NCI-H2171 (cell line): ENCODE measurements at places on chromosomes 2 and 18.

DNA sequence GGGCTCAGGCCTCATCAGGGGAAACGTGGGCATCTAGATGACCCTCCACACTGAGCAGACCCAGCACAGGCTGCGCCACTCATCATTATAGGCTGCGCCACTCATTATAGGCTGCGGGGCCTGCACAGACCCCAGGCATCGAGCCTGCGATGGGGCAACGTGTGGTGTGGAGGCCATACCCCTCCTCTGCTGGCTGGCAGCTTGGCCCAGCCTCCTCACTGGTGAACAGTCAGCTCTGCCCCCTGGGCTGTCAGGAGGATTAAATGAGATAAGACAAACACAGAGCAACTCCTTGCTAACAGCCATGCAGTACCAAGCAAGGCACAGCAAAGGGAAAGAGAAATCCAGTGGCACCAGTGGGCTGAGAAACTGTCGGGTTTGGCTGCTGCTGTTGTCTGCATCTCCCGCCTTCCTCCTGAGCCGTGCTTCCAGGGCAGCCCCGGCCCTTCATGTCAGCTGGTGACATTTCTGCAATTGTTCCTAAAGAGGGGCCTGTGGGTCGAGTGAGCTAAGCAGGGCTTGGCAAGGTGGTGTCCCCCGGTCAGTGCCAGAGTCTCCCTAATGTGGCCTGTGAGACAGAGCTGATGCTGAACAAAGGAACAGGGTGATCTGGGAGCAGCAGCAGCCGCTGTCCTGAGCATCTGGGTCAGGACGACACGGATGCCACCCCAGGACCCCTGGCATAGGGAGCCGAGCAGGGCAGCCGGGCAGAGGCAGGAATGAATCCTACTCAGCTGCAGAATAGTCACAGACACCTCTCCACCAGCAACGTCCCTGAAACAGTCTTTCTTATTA lies 48.7 kb downstream of the RRM2 start:
- no peak for DNase-seq

DNA sequence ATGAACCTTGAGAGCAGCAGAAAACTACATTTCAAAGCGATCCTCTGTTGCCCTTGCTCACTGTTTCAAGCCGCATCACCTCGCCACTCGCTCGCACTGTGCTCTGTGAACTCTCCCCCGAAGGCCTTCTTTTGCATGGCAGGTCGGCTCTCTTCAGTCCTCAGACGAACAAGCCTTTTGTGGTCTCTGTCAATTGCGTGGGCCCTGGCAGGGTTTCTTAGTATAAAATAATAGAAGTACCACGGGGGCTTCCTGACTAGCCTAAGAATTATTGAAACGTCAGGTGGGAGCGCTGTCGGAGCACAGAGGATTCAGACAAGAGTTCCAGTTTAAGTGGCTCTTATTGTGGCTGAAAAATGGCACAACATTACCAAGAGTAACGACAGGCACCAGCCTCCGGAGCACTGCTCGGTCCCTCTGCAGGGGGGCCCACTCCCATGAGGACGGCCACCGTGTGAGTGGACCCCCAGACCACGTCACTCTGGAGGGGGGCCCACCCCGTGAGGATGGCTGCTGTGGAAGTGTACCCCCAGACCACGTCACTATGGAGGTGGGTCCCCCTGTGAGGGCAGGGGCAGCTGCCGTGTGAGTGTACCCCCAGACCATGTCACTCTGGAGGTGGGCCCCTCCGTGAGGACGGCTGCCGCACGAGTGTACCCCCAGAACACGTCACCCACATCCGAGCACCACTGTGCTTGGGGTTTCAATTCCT lies 237.7 kb downstream of the HDAC4 start:
- DNase-seq: no peak

- no peak for DNase-seq
Observed at GRCh38 chr18:867257-867656, 37.4 kb upstream of the ADCYAP1 start.

DNA sequence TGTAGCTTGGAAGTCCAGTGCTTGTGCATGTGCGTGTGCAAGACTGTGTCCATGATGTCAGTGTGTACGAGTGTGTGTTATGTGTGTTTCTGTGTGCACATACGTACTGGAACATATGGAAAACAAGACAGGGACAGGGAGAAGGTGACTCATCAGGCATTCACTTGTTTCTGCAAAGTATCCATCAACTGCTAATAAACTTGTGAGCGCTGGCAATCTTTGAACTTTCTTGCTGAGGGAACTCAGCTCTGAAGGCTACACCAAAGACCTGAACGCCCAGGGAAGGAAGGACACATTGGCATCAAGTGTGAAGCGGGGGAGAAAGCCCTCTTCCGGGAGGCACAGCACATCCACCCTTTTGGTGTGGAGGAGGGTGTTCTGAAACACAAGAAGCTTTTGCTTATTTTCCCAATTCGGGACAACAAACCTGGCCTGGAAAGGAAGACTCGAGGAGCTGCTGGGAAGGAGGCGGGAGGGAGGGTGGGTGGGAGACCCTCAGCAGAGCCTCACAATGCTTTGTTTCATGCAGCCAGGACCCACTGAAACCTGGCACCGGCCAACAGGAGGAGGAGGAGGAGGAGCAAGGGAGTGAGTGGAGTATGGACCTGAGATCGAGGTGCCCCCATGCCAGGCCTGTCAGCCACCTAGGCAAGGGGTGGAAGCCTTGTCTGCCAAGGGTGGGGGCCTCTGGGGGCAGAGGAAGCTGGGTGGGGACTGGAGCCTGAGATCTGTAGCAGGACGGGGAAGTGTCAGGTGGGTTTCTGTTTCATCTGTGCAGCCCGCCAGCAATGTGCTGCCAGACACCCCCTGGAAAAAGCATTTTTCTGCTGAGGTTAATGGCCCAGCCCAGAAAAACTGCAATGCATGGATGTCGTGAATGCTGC lies 26.8 kb downstream of the SMAD7 start:
- no peak for DNase-seq

GRCh38 chr2:84788027-84788426 lies 92.9 kb downstream of the TRABD2A start:
- DNase-seq: no peak

DNA sequence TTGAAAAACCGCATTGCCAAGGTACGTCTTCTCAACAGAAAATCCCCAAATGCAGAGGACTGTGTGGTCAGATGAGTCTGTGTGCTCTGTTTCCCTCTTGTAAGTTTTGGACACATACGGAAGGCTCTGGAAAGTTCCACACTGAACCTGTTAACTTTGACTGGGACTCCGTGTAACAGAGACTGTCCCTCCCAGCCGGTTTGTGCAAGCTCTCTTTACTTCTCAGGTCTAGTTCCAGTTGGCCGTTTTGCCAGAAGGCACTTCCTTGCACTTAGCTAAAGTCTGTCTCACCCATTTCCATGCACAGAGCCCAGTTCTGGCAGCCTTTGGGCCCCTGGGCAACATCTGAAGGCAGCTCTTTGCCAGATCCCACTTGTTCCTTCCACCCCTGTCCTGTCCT lies 22.0 kb downstream of the EFHD1 start:
- DNase-seq: no peak

GRCh38 chr18:30828700-30829099 lies 213.8 kb downstream of the DSC3 start:
- no peak for DNase-seq

DNA sequence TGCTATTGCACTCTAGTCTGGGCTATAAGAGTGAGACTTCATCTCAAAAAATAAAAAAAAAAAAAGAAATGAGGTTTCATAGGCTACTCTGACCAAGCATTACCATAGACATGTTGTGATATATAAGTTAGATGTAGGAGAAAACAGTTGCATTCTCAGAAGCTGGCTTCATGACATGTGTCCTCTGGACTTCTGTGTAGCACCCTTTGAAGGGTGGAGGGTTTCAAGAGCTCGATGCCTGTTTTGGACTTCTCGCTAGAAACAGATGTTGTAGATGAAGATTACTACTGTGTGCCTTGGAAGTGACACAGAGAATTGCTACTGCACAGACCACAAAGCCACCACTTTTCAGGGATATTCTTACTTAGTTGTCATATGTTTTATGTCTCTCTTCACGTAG lies 91.0 kb downstream of the TMEM247 start:
- DNase-seq: no peak

- no peak for DNase-seq
Observed at GRCh38 chr2:73897934-73898333, 5.1 kb downstream of the ACTG2 start.

GRCh38 chr2:108079736-108080135 lies 93.4 kb downstream of the SLC5A7 start:
- DNase-seq: no peak

DNA sequence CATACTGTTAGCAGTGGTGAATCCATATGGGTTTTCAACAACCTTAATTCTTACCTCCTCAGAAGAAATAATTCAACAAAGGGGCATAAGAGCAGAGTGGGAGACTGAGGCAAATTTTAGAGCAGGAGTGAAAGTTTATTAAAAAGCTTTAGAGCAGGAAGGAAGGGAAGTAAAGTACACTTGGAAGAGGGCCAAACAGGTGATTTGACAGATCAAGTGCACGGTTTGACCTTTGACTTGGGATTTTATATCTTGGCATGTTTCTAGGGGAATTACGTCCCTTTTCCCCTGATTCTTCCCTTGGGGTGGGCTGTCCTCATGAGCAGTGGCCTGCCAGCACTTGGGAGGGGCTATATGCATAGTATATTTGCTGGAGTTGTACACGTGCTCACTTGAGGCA lies 280.5 kb downstream of the MBD5 start:
- no peak for DNase-seq

GRCh38 chr18:22856870-22857269 lies 76.3 kb upstream of the RBBP8 start:
- no peak for DNase-seq

DNA sequence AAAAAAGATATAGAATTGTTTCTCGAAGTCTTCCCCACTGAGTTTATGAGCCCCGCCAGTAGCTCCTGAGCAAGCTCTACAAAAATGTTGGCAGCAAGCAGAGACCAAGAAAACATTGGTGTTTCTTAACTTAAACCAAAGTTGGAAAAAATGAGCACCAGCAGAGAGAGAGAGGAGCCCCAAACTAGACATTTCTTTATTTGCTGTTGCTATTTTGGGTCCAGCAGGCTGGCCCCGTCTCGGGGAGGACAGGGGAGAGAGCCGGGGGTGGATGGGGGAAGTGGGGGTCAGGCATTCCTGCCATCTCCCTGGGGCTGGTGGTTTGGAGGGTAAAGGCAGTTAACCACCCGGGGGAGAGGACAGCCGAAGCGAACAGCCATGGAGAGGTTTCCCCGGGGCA lies 113.0 kb downstream of the DYSF start:
- no peak for DNase-seq

GRCh38 chr2:219041252-219041651 lies at the start of gene CFAP65:
CFAP65 (minus strand) TSS chr2:219041516; CDS start chr2:219039048, 2,468 bp downstream.
- DNase-seq: peak; percentile 22

GRCh38 chr2:169923977-169924376 lies 96.7 kb downstream of the UBR3 start:
- no peak for DNase-seq

GRCh38 chr2:170454471-170455372 lies 260.4 kb upstream of the SP5 start:
- no peak for DNase-seq
